ENCODE measurements at places on chromosomes 7 and 10.

- no peak for DNase-seq
Measured at GRCh38 chr10:78424723-78425122, 391.1 kb downstream of the RPS24 start.

DNA sequence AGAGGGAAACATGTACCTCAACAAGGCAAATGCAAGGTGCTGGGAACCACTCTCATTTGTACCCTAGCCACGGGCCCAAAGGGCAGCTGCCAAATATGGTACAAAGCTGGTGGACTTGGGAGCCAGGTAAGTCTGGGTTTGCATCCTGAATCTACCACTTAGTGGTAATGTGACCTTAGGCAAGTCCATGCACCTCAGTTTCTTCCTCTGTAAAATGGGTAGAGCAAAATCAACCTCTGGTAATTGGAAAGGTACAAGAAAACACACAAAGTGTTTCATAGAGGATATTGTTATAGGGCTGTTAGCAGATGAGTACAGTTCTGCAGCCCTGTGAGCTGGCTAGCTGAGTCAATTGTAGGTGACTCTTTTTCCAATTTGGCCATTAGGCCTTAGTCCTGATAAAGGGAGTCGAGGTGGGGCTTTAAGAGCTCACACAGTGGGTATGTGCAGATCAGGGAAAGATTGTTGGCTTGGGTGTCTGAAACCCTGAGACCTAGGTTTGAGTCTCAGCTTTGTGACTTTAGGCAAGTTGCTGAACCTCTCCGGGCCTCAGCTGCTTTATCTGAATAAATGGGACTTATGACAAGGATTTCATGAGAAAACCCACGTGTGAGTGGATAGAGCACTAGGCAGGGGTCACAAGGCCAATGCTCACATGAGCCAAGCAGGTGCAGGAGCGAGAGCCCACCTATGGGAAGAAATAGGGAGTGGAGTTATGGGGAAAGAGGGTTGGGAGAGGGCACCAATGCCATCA, 121.3 kb upstream of the GDF10 start:
- no peak for DNase-seq

DNA sequence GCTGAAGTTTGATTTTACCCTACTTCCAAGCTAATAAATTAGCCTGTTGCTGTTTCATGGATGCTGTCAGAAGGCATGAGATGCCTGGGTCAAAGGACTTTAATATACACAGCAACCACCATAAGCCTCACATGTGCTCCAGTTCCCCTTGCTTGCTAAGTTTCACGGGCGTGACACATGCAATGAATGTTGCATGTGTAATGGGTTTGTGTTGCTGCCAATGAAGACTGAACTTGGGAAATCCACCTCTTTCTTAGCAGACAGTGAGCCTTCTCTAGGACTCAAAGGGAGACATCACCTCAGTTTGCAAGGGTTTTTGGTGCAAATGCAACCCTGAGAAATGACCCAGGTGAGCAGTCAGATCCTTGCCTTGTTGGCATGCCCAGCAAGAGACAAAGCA, 505.5 kb upstream of the PODXL start:
- no peak for DNase-seq

GRCh38 chr10:93464776-93465388, 17.3 kb downstream of the MYOF start:
- no peak for DNase-seq

DNA sequence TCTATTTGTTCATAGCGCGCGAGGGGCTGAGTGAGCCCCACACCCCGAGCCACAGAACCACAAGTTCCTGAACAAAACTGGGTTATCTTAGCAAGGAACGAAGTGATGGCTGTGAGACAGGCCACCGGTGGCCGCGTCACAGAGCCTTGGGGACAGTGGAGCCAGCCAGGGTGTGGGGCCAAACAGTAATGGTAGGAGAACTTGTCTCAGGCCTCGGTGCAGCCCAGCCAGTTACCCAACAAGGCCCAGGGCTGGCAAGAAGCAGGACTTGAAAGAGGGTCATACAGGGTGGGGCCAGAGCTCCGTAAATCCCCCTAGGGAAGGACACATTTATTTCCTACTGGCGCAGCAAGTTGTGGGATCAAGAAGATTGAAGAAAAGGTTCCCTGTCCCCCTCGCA, 39.4 kb upstream of the TNS3 start:
- DNase-seq: no peak

GRCh38 chr7:21253740-21254687, 173.9 kb upstream of the SP4 start:
- DNase-seq: no peak

- no peak for DNase-seq
Measured at GRCh38 chr10:18278181-18278580, 138.0 kb downstream of the CACNB2 start.
